ENCODE measurements at places on chromosomes 1 and 21.

DNA sequence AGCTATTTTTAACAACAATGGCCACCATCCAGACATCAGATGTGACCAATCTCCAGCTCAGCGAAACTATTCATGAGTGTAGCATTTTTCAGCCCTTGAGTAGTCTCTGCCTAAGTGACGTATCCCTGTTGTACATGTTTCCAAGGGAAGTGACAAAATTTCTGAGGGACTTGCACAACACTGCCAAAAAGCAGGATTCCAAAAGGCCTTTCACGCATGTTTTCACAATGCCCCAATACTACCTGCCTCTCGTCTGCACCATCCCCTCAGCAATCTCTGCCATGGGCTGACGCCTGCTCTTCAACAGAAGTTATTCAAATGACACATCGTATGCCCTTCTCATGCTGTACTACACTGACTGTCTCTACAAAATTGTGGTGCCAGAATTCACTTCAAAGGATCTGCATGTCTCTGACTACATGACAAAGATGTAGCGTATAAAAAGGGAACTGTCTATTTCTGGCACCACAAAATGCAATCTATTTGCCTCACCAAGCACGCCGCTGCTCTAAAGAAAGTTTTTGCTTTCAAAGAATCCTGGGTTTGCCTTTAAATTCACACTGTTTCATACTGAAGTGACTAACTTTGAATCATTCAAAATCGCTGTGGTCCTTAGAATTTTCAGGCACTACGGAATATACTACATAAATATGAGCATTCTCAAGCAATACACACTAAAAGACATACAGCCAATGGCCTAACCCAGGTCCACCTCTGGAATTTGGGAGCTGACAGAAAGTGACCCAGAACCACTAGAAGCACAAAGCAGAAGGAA, 32.9 kb downstream of the JAK1 start:
- DNase-seq: no peak

GRCh38 chr21:39918558-39918957, 51.3 kb downstream of the PCP4 start:
- no peak for DNase-seq

DNA sequence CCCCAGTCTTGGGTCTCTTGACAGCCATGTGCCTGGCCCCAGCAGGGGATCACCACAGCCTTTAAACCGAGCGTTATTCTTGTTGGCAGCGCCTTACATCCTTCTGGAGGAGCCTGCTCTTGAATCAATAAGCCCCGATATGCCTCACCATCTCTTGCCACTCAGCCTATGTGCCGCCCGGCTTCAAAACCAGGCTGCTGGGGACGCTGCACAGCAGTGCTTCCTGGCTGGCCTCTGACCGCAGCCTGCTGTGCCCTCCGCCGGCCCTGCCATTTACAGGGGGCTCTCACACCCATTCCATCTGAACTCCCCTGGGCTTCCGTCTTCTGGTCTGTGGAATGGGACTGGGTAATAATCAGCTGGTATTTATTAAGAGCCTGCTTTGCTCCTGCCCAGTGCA, 3.0 kb upstream of the PEX10 start:
- no peak for DNase-seq

DNA sequence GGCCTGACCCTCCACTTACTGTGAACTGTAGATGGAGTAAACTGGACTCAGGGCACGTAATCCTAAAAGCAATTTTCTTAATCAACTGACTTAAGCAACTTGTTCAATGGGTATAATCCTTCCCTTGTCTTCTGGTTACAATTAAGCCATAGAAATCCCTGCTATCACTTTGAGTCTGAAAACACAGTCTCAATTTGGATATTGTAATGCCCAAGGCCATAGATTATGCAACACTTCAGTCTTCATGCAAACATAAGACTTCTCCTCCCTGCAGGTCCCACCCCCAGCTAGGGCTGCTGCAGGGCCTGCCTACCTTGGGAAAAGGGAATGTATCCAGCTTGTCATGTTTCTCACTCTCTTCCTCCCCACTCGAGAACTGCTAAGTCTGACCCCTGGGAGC, 6.2 kb upstream of the SLC5A9 start:
- no peak for DNase-seq

GRCh38 chr1:244231193-244231571, 180.1 kb downstream of the ZBTB18 start:
- DNase-seq: no peak

DNA sequence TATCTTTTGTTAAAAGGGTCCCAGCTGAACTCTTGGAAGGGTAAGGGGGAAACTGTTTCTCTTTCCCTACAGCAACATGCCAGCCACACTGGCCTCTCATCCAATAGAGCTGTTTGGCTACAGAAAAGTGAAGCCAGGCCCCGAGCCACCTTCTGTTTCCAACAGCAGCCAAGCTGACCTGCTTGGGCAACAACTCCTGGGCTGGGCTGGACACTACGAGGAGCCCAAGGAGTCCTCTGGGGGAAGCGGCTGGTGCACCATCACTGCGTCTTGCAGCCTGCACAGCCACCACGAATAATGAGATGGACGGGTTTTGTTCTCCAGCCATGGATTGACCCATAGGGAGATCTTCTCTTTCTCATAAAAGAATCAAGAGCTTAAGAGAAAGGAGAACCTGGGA, 624.9 kb downstream of the NPHP4 start:
- DNase-seq: no peak

DNA sequence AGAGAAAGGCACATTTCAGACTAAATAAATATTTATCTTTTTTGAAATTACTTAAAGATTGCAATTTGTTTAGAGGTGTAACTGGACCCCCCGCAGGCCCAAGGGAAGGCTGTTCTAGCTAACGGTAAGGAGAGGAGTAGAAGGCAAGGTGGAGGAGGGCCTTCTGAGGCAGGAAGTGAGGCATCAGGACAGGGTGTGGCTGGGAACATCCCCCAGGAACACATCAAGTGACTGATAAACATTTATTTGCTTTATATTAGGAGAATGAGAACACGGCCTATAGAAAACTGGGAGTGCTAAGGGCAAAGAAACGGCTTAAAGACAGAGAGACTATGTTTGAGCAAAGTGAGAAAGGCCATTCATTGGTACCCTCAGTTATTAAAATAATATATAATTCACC, 23.2 kb downstream of the HIVEP3 start:
- no peak for DNase-seq

- DNase-seq: no peak
Observed at GRCh38 chr21:42758721-42759593, 105.5 kb downstream of the PDE9A start.

- no peak for DNase-seq
Observed at GRCh38 chr1:202858331-202858730, 30.6 kb downstream of the RABIF start.

- DNase-seq: no peak
Observed at GRCh38 chr1:151547119-151547899, 7.2 kb downstream of the TUFT1 start.

DNA sequence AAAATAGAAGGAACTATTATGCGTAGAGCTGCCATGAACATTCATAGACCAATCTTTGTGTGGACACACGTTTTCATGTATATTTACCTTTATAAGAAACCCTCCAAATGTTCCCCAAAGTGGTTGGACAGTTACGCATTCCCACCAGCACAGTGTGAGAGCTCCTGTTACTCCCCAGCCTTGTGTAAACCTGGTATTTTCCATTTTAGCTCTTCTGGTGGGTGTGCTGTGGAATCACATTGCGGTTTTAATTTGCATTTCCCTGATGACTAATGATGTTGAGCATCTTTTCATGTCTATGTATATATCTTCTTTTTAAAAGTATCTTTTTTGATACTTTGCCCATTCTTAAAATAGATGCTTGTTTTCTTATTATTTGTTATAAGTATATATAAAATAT, 3.2 kb upstream of the UBASH3A start:
- no peak for DNase-seq

GRCh38 chr21:45590726-45591618, 48.7 kb upstream of the SLC19A1 start:
- no peak for DNase-seq

GRCh38 chr1:22442212-22442894, 9.3 kb upstream of the ZBTB40 start:
- DNase-seq: no peak

- no peak for DNase-seq
Observed at GRCh38 chr1:223642237-223642636, 23.3 kb downstream of the CAPN8 start.

DNA sequence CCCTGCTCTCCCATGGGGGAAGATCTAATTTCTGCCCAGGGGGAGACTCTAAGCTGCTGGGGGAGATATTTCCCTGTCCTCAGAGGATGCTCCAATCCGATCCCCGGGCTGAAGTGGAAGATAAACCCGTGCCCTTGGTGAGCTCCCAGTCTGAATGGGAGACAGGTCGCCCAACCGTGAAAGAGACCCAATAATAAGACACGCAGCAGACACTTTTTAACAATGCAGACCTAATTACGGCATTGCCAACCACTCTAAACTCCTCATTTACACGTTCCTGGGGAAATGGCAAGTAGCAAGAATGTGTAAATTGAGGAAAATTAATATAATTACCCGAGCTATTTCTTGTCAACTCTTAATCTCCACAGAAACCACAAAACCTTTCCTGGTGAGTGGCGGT, 48.7 kb upstream of the ACTL8 start:
- DNase-seq: no peak

DNA sequence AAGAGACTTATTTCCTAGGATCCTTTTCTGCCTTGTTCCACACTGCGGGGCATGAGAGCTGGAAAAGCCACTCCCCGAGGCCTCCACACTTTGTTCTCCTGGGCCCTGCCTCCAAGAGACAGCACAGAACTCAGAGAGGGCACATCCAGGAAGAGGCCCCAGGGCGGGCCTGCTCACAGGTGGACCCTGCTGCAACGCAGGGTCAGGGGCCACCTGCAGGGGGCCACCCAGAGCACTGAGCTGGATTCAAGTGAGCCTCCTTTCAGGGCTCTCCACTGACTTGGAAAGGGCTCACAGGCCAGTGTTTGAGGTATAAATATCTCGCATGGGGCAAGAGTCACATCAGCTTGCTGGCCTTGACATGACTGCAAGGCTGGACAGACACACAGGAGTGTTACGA, 4.8 kb downstream of the RGS16 start:
- DNase-seq: no peak

GRCh38 chr1:24186993-24187790, at the start of gene IFNLR1:
Gene IFNLR1, minus strand, starts transcription at chr1:24187289. Its CDS starts 41 bp downstream, at chr1:24187248.
- DNase-seq: peak; percentile 89

DNA sequence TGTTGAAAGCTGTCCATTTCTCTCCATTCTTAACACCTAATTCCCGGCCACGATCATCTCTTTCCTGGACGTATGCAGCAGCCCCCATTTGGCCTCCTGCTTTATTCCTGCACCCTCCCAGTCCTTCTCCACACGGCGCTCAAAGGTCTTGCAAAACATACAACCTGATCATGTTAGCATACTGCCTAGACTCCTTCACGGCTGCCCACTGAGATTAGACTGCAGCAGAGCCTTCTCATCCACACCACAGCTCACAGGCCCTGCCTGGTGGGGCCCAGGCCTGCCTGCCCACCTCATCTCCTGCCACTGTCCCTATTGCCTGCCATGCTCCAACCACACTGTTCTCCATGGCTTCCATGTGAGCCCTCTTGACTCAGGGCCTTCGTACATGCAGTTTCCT, 2.7 kb downstream of the GOLT1A start:
- DNase-seq: no peak

- no peak for DNase-seq
Observed at GRCh38 chr1:35178874-35179380, 14.0 kb downstream of the SFPQ start.

DNA sequence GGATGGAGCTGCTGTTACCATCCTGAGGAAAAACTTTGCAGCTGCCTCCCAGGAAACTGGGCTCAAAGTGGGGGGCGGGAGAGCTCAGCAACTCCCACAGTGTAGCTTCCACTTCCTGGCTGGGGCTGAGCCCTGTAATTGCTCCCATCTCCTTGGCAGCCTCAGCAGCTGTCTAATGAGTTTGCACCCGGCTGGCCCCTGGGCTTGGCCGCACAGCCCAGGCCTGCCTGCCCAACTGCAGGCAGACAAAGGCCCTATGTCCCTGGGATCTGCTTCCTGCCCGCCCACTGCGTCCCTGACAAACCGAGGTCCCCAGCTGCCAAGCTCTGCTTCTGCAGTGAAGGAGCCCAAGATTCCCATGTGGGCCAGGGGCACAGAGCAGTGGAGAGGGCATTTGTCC, 30.1 kb downstream of the EDN2 start:
- DNase-seq: peak; percentile 46

DNA sequence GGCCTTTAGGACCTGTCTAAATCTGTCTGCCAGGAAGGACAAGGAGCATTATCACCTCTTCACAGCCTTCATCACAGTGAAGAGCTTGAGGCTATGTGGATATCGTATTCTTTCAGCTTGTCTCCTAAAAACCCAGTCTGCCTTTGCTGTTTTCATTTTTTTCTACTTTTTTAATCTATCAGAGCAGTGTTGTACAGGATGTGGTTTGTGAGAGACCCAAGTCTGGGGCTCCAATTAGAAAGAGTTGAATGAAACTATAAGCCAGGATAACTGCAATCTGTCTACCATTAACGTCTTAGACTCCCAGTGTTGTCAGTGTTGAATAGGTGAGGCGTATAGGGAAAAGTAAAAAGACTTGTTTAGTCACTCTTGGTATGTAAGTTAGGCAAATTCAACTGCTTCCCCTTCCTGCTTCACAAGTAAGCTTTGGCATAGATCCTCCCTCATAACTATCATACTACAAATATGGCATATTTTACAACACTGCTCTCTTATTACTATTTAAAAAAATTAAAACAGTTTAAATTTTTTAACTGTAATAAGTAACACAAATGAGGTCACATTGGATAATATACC, 1225.8 kb upstream of the PRMT6 start:
- DNase-seq: peak; percentile 0

- DNase-seq: no peak
Observed at GRCh38 chr1:177119311-177119710, 45.2 kb downstream of the ASTN1 start.

DNA sequence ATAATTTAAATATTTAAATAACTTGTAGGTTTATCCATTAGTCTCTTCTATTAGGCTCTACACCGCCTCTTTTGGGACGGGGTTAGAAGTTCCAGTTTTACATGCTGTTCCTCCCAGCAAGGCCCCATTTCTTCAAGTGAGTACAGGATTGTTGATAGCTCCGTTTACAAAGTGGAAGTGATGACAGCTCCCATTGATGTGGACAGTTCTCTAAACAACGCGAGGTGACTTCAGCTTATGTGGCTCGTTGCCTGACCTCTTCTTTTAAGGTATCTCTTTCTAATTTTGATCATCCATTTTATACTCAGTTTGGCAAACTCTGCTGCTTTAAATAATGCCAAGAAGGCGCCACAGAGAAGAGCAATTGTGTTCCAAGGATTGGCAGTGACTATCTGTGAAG, 49.7 kb downstream of the PACC1 start:
- DNase-seq: no peak

- no peak for DNase-seq
Observed at GRCh38 chr1:4020449-4020848, 120.4 kb upstream of the C1orf174 start.

DNA sequence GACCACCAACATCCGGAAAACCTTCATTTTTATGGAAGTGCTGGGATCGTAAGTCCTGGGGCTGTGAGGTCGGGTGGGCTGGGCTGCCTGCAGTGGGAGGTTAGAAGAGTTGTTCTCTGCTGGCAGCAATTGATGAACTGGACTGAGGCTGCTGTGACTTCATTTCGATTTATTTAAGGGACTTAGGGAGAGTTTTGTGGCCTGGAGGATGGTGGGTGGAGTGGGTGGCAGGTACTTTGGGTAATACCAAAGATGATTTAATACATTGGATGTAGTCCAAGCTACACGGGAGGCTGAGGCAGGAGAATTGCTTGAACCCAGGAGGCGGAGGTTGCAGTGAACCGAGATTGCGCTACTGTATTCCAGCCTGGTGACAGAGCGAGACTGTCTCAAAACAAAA, 11.5 kb downstream of the CAMK1G start:
- no peak for DNase-seq

- no peak for DNase-seq
Observed at GRCh38 chr1:192539297-192540092, 36.1 kb upstream of the RGS1 start.
